Sigmoid colon (tissue), 7 donors: ENCODE measurements at places on chromosomes 2 and 18. TPM values are rescaled to one million over a fixed set of nuclear protein-coding genes. Genes with fewer than 3 reads are reported as not detected.

DNA sequence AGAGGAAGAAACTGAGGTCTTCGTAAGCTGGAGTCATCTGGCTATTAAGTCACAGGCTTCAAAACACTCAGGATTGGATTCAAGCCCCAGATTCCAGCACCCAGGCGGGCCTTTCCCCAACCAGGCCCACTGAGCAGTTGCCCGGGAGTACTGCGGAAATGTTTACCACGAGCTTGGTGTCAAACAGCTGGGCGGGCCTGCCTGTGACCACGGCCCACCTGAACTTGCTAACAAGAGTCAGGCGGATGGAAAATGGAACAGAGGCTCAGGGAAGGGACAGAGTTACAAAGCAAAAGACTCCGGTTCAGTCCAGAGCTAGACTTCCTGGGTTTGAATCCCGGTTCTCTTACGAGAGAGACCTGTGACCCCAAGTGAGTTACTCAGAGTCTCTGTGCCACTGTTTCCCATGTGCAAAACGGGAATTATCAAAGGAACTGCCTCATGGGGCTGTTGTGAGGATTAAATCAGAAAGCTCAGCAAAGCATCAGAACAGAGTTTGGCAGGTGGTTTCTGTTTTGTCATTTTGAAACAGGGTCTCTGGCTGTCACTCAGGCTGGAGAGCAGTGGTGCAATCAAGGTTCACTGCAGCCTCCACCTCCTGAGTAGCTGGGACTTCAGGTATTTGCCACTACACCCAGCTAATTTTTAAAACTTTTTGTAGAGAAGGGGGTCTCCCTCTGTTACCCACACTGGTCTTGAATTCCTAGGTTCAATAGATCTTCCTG lies 49.0 kb upstream of the TFCP2L1 start:
- H3K27me3 ChIP-seq: no peaks in the 10 kb centered on the region
- no peak overlapping the region for H3K27ac ChIP-seq
- H3K4me3 ChIP-seq: no peak overlapping the region
- H3K4me1 ChIP-seq: no peaks in the 10 kb centered on the region
- H3K36me3 ChIP-seq: peaks cover 6% of the 10 kb centered on the region

Gene MEP1B
- total RNA-seq: not detected

DNA sequence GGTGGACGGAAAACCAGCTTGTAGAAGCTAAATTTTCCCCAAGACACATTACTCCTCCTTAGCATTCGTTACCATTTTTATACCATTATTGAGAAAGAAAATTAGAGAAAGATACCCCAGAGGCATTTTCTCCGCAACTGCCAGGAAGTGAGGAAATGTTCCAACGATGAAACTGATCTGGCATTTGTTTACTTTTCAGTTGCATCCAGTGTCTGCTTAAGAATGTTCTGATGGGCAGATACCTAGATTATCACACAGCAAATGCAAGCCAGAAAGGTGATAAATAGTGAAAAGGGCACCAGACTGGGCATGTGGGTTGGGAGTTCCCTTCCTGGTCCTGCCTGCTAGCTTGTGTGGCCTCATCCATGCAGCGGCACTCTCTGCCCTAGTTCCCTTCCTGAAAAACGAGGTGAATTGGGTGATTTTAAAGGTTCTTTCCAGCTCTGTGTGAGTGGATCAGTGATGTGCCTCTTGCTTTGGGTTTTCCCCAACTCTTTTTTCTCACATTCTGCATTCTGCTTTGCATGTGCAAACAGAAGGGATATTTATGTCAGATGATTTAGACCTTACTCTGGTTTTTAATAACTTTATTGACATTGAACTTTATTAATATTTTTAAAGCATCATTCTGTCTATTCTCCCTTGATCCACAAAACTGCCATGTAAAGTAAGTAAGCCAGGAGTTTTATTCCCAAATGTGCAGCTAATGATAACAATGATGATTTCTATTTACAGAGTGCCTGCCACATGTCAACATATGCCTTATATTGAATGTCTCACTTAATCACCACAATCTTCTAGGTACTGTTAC lies 139.6 kb downstream of the INSIG2 start:
- peaks cover 15% of the 10 kb centered on the region for H3K4me1 ChIP-seq
- no peaks in the 10 kb centered on the region for H3K36me3 ChIP-seq
- DNase-seq: no peak
- no peak overlapping the region for H3K27ac ChIP-seq

DNA sequence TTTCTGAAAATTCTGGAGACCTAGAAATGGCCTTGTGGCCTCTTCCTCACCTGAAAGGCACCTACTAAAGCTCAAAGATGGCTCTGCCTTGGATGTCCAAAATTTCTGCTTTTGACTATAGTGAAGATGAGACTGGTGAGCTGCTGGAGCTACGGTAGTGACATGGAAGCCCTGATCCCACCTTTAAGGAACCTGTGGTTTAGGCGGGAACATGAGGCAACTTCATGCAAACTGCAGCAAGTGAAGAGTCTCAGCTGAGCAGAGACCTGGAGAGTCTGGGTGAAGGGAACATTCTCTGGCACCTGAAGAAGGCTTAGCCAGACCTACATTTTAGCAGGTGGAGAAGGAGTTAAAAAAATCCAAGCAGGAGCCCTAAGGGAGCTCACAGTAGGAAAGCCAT lies 40.0 kb downstream of the GORASP2 start:
- H3K4me3 ChIP-seq: no peak overlapping the region
- no peaks in the 10 kb centered on the region for H3K27me3 ChIP-seq
- H3K36me3 ChIP-seq: peaks cover 21% of the 10 kb centered on the region
- no peak for DNase-seq
- H3K27ac ChIP-seq: no peak overlapping the region
- H3K4me1 ChIP-seq: no peaks in the 10 kb centered on the region

Gene VWC2L
- not detected for total RNA-seq

DNA sequence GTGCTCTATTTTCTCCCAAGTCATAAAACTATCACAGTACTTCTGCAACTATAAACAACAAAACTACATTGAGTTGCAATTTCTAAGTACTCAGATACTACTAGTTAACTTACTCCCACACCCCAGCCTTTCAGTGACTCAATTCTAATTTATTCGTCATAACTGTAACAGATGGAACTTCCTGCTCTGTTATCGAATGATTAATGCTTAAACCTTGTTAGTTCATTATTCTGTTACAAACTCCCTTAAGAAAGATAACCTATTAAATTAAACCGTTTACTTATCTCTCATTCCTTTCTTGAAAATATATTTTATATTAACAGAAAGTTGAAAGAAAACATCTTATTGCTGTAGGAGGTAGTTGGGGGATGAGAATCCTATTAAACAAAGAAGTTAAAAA lies 17.0 kb downstream of the TNFAIP6 start:
- no peaks in the 10 kb centered on the region for H3K4me1 ChIP-seq
- H3K4me3 ChIP-seq: no peak overlapping the region
- H3K36me3 ChIP-seq: no peaks in the 10 kb centered on the region
- H3K27ac ChIP-seq: no peak overlapping the region
- DNase-seq: no peak

Gene MROH2A
- not detected for total RNA-seq
